ENCODE measurements at places on chromosomes 4 and X.

GRCh38 chrX:79366556-79366872, 620 bp downstream of the ITM2A start:
- DNase-seq, result no peak

GRCh38 chr4:38109896-38110295, 149.7 kb downstream of the PTTG2 start:
- no peak for DNase-seq

GRCh38 chrX:45804276-45804675, 603.6 kb upstream of the DIPK2B start:
- no peak for DNase-seq

- no peak for DNase-seq
Observed at GRCh38 chr4:168421671-168422070, 58.6 kb downstream of the DDX60L start.

GRCh38 chr4:21592970-21593670, 355.5 kb downstream of the KCNIP4 start:
- DNase-seq, result no peak

DNA sequence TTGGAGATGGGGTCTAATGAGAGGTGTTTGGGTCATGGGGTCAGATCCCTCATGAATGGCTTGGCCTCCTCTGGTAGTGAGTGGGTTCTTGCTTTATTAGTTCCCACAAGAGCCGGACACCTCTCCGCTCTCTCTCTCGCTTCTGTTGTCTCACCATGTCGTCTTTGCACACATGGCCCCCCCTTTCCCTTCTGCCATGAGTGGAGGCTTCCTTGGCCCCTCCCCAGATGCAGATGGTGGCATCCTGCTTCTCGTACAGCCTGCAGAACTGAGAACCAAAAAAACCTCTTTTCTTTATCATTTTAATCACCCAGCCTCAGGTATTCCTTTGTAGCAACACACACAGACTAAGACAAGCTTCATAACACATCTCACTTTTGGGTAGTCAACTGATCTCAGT, 49.6 kb upstream of the SPRY1 start:
- DNase-seq, result no peak

DNA sequence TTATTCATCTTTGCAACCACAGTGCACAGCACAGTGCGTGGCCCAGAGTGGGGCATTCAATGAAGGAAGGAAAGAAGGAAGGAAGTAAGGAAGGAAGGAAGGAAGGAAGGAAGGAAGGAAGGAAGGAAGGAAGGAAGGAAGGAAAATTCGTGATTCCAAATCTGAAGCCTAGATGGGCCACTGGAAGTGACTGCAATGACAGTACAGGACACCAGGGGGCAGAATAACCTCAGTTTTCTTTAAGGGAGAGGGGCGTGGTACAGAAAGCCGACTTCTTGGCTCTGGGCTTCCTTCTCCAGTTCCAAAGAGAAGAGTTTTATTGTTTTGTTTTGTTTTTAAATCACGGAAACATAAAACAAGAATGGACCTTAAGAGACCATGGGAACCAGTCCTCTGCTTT, 47.8 kb downstream of the APLN start:
- peak; percentile 21 for DNase-seq

- no peak for DNase-seq
Observed at GRCh38 chr4:39032218-39033085, at the start of gene TMEM156. TSS of gene TMEM156 (minus strand) at chr4:39032409. CDS start at chr4:39032313, 96 bp downstream.

DNA sequence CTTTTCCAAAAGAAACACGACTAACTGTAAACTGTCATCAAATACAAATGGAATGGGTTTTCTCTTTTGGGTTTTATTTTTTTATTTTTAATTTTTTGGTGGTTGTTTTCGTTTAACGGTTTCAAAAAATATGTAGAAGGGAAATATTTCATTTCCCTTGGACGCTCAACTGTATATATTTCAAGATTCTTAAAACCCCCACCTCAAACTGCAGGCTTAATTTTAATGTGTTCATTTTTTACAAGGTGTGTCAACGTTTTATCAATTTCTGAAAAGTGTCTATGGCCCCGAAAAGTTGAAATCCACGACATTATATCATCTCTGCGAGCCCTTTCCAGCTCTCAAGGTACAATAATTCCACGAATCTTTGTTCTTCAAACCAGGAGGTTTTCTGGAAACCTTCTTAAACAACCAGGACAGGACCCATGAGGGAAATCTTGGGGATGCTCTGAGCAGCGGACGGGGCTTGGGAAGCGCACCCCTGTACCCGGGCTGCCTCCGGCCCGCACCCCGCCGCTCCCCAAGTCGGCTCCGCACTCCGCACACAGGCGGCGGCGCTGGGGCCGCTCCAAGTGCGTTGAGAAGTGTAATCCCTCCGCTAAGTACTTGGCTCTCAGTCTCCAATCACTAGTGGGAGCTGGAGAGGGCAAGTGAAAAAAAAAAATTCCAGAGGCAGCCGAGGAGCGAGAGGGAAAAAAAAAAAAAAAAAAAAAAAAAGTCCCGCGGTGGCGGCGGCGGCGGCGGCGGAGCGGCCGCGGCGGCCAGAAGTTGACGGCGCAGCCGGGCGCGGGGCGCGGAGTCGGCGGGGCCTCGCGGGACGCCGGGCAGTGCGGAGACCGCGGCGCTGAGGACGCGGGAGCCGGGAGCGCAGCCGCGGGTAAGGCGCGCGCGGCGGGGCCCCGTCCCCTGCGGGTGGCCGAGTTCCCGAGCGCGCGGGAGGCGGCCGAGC, at the start of gene BMPR1B:
BMPR1B (plus strand) TSS at position 764 of the 949 bp plus-strand sequence. CDS start 346,470 bp downstream, outside the sequence.
- no peak for DNase-seq

- peak; percentile 8 for DNase-seq
Observed at GRCh38 chr4:52038103-52038912, at the start of gene SGCB. TSS of gene SGCB (minus strand) at chr4:52038299. CDS start at chr4:52038259, 40 bp downstream.

DNA sequence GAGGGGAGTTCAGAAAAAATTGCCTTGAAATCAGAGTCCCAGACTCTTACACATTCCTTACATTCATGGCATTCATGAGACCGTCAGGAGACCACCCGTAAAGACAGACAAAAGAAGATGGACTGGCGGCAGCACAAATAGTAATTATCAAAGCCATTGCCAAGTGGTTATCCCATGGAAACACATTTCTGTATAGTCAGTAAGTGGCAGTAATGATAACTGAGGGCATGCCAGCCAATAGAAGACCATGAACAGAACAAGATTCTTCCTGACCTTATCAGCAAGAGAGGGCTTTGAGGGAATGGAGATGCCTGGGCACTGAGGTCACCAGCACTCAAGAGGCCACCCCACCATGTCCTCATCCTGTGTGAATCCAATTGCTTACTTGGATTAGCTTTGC, 121.7 kb upstream of the HCCS start:
- no peak for DNase-seq

- DNase-seq, result no peak
Observed at GRCh38 chrX:75968293-75968692, 183.2 kb upstream of the MAGEE2 start.

- DNase-seq, result peak; percentile 2
Observed at GRCh38 chrX:47030339-47030738, 47.9 kb upstream of the RGN start.

- no peak for DNase-seq
Observed at GRCh38 chrX:109498434-109498833, 16.5 kb upstream of the GUCY2F start.

- DNase-seq, result no peak
Observed at GRCh38 chr4:117549524-117549923, 464.1 kb upstream of the TRAM1L1 start.

GRCh38 chrX:151227627-151228026, 51.2 kb downstream of the GPR50 start:
- DNase-seq, result no peak

DNA sequence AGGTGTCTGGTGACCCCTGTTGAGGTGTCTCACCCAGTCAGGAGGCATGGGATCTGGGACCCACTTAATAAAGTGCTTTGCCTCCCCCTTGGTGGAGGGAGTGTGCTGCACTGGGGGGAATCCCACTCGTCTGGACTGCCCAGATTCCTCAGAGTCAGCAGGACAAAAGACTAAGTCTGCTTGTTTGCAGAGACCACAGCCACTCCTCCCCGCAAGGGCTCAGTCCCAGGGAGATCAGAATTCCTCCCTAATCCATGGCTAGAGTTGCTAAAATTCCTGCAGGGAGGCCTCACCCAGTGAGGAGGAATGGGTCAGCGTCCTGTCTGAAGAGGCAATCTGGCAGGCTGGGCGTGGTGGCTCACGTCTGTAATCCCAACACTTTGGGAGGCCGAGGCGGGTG, 442.2 kb downstream of the PABPC4L start:
- no peak for DNase-seq

DNA sequence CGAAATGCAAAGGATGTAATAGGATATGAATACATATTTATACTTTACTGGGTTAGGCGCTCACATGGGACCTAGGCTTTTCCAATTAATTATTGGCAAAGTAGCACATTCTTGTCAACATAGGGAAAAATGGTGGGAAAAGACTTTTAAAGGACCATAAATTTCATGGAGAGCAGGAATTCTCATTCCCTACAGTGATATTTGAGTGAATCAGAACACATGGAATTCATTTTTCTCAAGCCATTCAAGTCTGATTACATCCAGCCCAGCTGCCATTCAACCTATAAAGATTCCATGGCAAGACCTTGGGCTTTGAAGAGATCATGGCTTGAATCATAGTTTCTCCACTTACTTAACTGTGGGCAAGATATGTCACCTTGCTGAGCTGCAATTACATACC, 150.4 kb downstream of the SOWAHB start:
- no peak for DNase-seq

DNA sequence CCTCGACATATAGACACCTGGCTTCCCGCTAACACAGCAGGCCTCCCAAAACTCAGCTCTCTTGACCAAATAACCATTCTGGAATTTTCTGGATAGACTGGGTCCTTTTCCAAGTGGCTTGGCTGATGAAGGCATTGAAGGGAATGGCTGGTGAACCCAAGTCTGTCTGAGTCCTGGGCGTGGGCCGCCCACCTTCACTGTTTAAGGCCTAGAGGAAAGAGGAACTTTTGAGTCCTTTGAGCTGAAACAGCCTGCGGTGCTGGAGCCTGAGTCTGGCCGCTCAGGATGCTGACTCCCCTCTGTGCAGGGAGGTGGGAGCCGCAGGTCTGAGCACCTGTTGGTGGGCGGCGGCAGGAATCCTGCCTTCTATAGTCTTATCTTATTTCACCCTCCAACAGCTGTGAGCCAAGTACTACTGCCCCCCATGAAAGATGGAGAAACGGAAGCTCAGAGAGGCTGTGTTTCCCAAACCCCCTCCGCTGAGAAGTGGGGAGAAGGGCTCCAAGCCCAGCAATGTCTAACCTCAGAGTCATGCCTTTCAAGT, 23.4 kb downstream of the ACOX3 start:
- no peak for DNase-seq

- DNase-seq, result no peak
Observed at GRCh38 chr4:71126719-71127118, 133.3 kb downstream of the DCK start.

All from NCI-H1930 (cell line).